ENCODE measurements at places on chromosomes 6 and 20.

GRCh38 chr6:121201105-121201504, 133.2 kb downstream of the TBC1D32 start:
- no peak for DNase-seq

DNA sequence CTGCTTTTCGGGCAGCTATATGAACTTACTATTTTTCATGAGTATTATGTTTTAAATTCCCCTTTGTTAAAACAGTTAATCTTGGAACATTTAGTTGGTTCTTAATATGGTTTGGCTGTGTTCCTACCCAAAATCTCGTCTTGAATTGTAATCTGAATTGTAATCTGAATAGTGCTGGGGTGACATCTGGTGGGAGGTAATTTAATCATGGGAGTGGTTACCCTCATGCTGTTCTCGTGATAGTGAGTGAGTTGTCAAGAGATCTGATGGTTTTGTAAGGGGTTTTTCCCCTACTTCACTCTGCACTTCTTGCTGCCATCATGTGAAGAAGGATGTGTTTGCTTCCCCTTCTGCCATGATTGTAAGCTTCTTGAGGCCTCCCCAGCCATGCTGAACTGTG, 305.4 kb upstream of the MAP3K7 start:
- no peak for DNase-seq

DNA sequence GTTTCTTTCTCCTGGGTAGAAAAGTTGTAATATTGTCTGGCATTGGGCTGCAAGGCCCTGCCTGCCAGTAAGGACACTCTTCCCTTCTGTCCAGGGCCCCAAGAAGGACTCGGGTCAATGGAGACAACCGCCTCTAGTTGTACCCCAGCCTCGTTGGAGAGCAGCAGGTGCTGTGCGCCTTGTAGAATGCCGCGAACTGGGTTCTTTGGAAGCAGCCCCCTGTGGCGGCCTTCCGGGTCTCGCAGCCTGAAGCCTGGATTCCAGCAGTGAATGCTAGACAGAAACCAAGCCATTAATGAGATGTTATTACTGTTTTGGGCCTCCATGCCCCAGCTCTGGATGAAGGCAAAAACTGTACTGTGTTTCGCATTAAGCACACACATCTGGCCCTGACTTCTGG, 37.0 kb downstream of the PLCG1 start:
- DNase-seq, result no peak

DNA sequence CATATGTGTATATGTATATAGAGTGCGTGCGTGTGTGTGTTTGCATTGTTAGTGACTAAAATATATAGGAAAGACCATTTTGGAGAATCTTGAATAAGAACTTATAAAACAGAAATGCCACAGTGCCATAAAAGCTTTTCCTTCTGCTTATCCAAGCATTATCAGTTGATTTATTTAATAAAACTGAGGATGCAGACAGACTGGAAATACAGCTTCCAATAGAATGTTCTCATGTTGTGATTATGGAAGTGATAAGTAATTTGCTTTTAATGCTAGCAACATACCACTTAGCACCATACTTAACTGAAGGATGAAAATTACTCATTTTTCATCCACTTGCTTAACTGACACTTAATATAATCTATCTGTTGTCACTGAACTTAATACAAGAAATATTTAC, 820.1 kb downstream of the TFAP2A start:
- DNase-seq, result no peak

DNA sequence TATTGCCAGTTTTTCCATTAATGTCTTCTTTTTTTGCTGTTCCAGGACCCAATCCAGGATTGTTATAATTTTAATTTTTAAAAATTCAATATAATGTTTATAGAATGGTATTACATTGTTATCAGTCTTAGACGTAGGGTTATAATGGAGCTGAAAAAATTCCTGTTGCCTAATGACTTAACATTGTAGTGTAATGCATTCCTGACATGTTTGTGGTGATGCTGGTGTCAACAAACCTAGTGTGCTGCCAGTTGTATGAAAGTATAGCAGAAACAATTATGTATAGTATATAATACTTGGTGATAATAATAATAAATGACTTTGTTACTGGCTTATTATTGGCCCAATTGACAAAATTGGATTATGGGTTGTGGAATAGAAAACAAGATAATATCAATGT, 30.4 kb downstream of the KIZ start:
- DNase-seq, result no peak

- DNase-seq, result no peak
Measured at GRCh38 chr6:143592335-143592734, 80.8 kb upstream of the FUCA2 start.

DNA sequence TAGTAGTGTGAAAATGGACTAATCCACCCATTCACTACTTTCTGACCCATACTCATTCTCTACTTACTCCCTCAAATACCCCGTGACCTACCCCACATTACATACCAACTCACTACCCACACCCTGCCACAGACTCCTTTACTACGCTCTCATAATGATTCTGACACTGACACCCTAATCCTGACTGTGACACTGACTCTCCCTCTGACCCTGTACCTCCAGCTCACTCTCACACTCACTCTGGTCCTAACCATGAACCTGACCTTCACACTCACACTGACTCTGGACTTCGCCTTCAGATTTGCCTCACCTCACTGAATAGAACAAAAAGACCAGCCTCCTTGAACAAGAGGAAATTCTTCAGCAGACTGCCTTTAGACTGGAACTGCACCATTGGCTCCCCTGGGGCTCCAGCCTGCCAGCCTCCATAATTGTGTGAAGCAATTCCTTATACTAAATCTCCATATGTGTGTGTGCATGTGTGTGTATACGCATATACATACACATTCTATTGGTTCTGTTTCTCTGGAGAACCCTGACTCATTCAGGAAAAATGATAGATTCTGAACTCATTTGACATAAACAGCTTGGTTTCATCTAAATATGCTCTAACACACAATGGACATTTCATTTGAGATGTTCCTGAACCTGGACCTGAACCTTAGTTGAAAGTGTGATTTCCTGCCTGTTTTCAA, 10.5 kb upstream of the ZNF343 start:
- DNase-seq, result no peak

- no peak for DNase-seq
Measured at GRCh38 chr6:149924206-149924932, 1.4 kb upstream of the RAET1G start.

DNA sequence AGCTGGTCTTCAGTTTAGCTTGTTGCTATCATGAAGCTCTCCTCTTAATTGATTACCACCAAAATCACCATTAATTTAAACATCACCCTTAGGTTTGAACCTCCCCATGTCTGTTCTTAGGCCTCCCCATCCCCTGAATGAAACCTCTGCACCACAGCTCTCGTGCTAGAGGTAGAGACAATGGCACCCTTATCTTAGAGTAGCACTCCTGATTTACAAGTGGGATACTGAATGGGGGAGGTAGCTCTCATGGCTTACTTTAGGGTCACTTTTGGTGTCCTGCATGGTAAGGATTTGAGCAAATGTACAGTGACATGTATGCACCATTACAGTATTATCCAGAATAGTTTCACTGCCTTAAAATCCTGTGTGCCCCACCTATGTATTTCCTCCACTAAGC, 115.6 kb upstream of the ADTRP start:
- no peak for DNase-seq

DNA sequence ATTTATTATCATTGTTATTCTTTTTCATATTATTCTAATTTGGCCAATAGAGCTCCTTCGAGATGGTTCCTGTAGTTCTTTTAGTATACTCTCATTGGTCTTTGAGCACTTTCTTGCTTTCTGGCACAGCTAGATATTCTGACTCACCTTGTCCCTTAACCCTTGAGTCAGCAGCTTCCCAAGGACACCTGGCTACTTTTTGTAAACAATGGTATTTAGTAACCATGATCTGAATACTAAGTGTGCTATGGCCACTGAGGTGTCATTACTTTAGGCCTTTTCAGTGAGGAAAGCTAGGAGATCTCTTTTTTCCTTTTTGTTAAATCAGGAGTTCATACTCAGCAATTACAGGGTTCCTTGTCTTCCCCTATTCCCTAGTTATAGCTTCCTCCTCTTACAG, 126.5 kb upstream of the CITED2 start:
- DNase-seq, result no peak

DNA sequence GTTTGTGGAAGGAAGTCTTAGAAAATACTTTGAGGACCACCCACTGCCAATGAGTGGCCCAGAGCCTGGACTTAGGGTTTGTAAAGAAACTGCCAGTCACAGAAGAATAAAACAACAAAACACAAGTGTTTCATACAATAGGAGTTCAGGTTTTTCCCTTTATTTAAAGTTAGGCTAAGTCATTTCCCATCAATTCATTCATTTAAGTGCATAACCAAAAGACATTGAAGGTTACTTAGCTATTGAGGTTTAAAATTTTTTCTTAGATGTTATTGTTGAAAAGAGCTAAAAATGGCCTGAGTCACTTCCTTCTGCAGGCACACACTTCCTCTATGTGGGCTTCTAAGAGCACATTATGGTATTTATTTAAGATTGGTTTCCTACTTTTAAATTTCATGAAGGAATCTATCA, 54.2 kb downstream of the ARMC2 start:
- DNase-seq, result no peak

GRCh38 chr6:24053057-24053456, 73.0 kb upstream of the NRSN1 start:
- DNase-seq, result no peak

DNA sequence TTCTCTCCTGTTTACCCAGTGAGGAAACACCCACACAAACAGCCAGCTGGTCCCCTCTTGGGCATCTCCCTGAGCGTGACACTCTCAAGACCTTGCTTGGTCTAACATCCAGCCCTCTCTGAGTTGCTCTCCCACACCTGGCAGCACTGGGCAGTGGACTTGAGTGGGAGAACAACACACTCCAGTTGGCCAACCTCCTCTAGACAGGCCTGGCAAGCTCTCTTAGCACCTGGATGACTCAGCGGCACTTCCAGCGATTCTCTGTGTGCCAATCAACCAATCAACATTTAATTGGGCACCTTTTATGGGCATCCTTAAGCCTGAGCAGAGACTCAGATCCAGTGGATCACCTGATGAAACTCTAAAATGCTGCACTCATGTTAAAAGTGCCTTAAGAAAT, 76.6 kb upstream of the QKI start:
- DNase-seq, result no peak

DNA sequence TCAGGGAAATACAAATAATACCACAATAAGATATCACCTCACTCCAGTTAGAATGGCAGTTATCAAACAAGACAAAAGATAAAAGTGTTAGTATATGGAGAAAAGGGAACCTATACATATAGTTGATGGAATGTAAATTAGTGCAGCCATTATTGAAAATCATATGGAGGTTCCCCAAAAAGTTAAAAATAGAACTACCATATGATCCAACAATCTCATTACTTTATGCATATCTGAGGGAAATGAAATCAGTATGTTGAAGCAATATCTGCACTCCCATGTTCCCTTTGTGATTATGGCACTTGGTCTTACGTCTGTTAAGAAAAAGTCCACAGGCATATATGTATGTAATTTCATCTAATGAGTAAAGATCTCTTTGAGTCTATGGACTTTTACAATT, 96.9 kb downstream of the STXBP5 start:
- no peak for DNase-seq

DNA sequence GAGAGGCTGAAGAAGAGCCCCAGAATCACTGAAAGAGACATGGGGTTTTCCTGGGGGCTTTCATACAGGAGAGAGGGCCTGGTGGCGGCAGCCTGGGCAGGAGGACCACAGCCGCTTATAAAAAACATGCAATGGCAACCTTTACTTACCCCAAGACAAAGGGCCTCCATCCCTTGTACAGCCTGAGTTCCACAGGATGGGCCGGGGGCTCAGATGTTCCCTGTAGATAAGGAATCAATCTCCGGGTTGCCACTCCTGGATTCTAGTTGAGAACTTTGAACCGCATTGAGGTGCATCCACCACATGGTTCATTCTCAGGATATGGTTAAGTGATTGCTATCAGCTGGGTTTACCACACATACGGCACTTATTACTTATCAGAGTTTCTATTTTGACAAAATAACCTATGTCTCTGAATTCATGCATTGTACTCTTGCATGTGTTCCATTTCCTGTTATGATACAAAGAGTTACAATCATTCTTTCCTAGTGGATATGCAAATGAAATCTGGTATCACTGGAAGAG, 677.6 kb downstream of the KIF16B start:
- no peak for DNase-seq

- no peak for DNase-seq
Measured at GRCh38 chr20:54174457-54175175, 830 bp upstream of the CYP24A1 start.

DNA sequence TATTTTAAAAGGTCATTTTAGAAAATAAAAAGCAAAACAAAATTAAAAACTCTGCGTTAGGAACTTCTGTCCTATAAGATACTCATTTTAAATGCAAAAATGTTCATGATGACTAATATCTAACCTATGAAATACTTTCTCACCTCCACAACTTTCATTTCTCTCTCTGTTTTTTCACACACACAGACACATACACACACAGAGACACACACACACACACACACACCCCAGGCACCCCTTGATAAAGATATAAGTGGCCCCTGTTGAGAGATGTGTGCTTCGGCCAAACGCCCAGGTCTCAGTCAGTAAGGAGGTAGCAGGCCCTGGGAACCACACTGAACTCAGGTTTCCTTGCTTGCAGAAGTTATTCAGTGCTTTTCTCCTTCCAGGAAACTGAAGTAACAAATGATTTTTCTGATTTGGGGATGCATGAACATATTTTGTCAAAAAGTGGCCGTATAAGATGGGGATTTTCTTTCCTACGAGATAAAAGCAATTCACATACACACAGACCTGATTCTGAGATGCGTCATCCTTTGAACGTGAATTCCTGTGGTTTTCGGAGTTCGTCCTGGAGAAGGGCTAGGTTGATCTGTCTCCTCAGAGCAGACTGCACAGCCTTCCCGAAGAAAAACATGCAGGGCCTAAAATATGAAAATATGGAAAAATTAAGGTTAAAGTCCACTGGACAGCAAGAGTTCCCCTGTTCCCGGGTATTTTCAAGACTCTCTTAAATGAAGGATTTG, 306.8 kb upstream of the FOXQ1 start:
- no peak for DNase-seq

DNA sequence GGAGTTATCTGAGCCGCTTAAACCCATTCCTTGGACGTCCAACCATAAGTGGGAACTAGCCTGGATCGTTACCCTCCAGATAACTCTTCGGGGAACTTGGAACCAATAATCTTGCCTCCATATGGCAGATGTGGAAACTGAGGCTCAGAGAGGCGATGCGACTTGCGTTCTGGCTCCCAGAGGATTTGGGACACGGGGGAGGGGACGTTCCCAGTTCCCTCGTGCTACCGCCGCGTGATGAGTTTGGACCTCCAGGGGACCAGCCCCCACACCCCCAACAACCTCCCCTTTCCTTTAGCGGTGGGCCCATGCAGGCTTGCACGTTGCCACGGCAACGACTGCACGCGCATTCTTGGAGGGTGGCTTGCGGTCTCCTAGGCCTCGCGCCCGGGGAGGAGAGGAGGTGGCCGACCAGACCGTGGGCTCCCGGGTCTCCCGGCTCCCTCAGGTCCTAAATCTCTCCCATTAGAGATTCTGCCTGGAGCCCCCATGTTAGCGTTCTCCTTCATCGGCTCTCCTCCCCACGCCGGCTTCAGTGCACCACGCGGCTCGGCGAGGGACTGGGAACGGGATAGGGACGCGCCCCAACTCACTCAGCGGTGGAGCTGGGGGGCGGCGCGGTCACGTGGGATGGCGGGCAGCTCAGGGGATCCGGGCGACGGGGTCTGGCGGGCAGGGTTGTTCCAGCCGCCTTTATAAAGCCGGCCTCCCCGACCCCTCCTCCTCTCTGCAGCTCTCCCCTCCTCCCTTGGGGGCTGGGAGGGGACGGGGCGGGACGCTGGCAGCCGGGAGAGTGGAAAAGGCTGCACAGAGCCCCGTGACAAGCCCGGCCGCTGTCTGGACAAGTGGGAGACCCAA, at the start of gene PLTP:
Gene PLTP (minus strand): TSS at position 670 of the 858 bp plus-strand sequence. CDS start 703 bp downstream, outside the sequence.
- DNase-seq, result no peak
